NCI-H524 treated with DMSO at 0.1 percent for 48 hours (cell line): ENCODE measurements at places on chromosomes 12 and 14.

- no peak for DNase-seq
These were observed 33.9 kb upstream of the RASSF8 start for GRCh38 chr12:25924491-25925001.

GRCh38 chr14:92874962-92875661, 47.8 kb upstream of the CHGA start:
- no peak for DNase-seq

- peak; percentile 58 for DNase-seq
These were observed 1.5 kb downstream of the FOXG1 start for GRCh38 chr14:28767853-28768741.

GRCh38 chr14:70662816-70663215, 21.1 kb downstream of the TTC9 start:
- no peak for DNase-seq

GRCh38 chr12:87618199-87618598, 411.0 kb downstream of the C12orf50 start:
- no peak for DNase-seq

DNA sequence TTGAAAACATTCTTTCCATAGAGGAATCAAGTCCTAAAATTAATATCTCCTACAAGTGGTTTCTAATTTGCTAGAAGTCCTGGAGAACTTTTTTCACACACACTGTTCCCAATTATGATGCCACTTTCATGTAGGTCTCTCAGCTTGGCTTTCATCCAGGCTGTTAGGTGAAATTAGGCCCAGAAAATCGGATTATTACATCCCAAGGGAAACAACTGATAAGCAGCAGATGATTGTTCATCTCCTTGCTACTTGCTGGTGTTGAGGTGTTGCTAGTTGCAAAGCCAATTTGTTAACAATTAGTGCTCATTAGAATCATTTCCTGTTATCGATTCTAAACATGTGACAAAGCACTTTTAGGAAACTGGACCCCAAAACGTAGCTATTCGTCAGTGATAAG, 248.0 kb downstream of the PDZRN4 start:
- peak; percentile 51 for DNase-seq

DNA sequence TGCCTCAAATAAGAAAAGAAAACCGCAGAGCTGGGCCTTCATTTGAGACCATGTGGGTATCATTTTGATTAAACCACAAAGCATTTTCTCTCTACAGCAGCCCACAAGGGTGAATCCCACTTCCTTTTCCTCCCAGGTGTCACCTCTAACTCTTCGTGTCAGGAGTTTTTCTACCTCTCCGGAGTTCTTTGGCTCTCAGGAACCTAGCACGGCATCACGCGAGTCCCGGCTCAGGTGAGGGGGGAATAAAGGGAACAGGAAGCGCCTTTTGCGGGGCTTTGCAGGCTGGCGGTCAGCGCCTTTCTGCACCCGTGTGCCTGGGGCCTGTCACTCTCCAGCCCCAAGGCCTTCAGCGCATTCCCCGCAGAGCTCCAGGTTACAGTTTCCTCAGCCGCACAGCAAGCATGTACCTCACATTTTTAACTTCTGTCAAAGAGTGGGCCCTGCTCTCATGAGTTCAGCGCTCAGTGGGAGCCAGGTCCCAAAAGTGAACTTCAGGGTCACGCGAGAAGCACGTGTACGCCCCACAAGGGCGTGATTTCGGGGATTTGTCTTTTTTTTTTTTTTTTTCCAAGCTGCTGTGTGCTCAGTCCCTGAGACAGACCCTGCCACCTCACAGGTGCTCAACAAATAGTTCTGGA, 740 bp upstream of the PRPF40B start:
- no peak for DNase-seq

DNA sequence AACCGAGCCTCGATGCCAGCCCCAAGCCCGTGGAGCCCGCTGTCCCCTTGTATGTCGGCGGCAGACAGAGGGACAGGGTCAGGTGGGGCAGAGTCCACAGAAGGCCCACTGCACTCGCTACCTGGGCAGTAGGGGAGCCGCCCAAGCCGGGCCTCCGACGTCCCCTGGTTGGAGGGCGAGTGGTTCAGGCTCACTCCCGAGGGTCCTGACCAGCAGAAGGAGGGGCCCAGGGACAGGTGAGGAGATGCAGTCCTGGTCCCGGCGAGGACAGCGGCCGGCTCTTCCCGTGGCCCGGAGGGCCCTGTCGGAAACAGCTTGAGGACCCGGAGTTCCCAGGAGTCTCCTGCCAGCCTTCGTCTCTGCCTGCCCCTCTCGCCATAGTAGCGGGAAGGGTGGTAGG, 216.7 kb upstream of the SFSWAP start:
- DNase-seq = no peak

DNA sequence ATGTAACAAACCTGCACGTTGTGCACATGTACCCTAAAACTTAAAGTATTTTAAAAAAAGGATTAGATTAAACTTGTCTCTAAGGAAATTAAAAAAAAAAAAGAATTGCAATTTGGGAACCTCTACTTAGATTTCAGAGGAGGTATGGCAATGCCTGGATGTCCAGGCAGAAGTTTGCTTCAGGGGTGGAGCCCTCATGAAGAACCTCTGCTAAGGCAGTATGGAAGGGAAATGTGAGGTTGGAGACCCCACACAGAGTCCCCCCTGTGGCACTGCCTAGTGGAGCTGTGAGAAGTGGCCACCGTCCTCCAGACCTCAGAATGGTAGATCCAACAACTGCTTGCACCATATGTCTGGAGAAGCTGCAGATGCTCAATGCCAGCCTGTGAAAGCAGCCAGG, 279.6 kb upstream of the CCDC196 start:
- no peak for DNase-seq
